ENCODE measurements at places on chromosomes 13 and 19.

- DNase-seq, result no peak
These were observed 268.3 kb downstream of the RFC3 start for GRCh38 chr13:34086281-34086680.

GRCh38 chr19:13401388-13401787, 104.9 kb downstream of the CACNA1A start:
- no peak for DNase-seq

- no peak for DNase-seq
These were observed 90.3 kb downstream of the LRCH1 start for GRCh38 chr13:46643165-46643777.

- DNase-seq, result no peak
These were observed 1.6 kb downstream of the METTL21C start for GRCh38 chr13:102693250-102693649.

DNA sequence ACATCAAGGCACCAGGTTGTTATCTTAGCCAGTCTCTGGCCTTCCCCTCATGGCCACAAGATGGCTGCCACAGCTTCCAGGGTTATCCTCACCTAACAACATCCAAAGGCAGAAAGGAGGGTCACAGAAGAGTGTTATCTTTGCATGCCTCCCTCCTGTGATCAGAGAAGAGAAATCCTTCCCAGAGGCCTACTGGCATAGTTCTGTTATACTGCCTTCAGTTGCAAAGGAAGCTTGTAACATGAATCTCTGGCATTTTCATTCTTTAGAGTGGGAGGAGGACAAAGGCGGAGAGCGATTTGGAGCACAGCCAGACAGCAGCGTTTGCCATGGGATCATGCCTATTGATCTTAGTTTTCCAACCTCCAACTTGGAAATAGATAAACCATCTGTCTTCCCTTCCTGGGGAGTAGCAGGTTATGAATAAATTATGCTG, 135.7 kb downstream of the DNAJC15 start:
- DNase-seq, result no peak

GRCh38 chr13:44759384-44760360, 183.5 kb upstream of the TSC22D1 start:
- no peak for DNase-seq

GRCh38 chr19:4691373-4691772, 21.2 kb upstream of the MYDGF start:
- DNase-seq, result no peak

- DNase-seq, result no peak
These were observed 807.7 kb upstream of the GPC6 start for GRCh38 chr13:92418818-92419412.

DNA sequence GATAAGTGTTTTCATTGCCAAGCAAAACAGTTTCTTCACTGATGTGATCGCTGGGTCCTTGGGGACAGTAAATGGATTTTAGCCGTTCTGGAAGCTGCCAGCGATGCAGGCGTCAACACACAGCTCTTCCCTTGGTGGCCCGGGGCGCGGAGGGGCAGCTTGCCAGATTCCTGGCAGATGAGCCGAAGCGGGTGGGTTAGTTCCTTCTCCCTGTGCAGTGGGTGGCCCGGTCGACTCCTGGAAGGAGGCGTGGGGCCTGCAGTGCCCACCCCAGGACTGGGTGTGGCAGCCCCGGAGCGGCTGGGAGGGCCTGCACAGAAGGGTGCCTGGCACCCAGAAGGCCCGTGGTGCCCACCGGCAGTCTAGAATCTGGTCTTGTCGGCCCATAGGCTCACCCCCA, 69.0 kb downstream of the KDM4B start:
- DNase-seq, result no peak

DNA sequence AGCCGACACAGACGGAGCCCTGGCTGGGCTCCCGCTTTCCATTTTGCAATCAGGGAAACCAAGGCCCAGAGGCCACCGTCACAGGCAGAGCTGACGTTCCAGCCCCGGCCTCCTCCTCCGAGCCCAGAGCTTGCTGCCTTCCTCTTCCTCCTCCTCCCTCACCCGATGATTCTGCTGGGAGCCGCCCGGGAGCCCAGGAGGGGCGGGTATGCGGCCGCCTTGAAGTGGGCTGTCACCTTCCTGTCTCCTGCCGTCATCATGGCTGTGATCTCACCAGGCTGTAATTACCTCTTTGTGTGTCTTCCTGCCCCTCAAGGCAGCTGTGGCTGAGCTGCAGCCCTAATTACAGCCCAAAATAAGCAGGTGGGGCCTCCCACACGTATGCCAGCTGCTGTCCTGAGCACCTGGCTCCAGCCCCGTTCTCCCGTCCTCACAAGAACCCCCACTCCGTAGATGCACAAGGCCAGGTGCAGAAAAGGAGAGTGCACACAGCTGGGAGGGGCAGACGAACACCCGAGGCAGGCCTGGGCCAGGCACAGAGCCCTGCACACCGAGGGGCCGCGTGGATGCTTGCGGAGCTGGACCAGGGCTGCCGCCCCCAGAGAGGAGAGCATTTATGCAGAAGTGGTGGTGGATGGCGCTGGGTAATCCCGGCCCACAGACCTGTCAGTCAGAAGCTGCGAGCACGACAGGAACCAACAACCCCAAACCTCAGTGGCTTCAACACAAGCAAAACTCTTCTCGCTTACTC, 4.0 kb downstream of the TPGS1 start:
- DNase-seq, result peak; percentile 81

GRCh38 chr13:31154939-31155338, 6.8 kb downstream of the HSPH1 start:
- DNase-seq, result no peak

- DNase-seq, result no peak
These were observed 37.5 kb upstream of the XPO4 start for GRCh38 chr13:20940083-20940482.

DNA sequence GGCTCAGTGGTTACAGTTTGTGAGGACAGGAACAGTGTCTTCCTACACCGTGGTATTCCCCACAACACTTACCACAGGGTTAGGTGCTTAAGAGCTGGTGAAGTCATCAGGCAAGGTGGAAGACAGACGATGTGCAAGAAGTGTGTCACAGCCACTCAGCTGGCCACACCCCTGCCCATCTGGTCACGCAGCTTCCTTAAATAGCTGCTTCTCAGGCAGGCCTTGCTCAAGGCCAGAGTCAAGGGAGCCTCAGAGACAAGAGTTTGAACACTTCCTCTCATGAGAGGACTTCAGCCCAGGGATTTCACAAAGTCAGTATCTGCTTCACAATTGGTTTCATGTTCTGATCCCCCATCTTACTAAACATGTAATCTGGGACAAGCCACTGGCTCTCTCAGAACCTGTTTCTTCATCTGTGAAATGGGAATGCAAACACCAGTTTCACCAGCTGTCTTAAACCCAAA, 80.3 kb upstream of the FRY start:
- DNase-seq, result no peak

DNA sequence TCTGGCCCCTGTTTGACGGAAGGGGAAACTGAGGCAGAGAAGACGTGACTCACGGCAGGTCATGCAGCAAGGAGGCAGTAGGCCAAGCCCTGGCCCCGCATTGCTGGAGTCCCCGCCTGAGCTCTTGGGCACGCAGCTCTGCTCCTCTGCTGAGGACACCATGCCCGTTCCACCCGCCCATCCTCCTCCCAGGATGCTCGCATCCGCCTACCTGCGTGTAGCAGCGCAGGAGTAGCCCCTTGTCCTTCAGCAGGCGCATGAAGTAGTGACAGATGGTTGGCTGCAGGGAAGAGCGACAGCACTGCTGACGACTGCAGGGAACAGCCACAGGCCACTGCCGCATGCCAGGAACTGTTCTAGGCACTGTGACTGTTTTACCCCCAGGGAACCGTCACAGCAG, 10.5 kb downstream of the SIRT2 start:
- DNase-seq, result no peak

- DNase-seq, result no peak
These were observed 29.1 kb downstream of the GATAD2A start for GRCh38 chr19:19434483-19435045.

DNA sequence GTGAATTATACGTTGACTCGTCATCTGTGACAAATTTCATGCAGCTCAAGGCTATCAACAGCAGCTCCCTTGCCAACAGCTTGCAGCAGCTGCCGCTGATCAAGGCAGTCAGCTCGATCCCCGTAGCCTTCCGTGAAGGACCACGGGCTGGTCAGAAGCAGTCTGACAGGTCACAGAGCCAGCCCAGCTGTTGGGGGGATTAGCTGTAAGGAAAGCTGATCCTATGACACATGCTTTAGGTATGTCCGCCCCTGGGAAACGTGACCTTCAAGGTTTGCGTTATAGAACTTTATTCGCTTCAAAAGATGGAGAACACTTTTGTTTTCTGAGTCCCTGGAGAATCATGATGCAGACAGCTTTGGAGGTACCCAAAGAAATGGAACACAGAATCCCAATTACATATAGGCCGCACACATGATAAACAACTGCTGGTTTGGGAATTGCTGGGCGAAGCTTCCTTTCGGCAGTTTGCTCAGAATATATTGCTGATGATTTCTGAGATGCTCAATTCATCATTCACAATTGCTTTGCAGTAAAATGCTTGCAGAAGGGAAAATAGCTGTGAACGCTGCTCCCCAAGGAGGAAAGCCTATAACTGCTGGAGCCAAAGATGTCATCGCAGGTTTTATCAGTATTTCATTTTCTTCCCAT, 62.6 kb upstream of the USP29 start:
- DNase-seq, result no peak

DNA sequence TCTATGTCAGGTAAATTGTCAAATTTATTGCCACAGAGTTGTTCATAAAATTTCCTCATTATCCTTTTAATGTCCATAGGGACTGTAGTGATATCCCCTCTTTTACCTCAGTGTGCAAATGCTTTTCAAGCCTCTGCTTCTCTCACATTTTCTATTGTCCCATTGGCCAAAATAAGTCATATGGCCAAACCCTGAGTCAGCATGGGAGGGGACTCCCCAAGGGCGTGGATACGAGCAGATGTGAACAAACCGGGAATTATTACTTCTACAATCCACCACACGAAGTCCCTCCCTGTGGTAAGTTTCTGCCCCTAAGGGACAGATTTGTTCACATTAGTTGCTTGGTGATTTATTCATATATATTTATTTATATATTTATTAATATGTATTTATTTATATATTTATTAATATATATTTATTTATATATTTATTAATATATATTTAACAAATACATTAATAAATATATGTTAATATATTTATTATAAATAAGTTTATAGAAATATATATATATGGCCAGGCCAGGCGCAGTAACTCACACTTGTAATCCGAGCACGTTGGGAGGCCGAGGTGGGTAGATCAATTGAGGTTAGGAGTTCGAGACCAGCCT, 20.1 kb upstream of the CAMSAP3 start:
- DNase-seq, result no peak

GRCh38 chr13:24683838-24684599, 3.8 kb downstream of the ATP12A start:
- peak; percentile 80 for DNase-seq

GRCh38 chr19:46015687-46016425, 7.0 kb downstream of the PGLYRP1 start:
- peak; percentile 48 for DNase-seq

DNA sequence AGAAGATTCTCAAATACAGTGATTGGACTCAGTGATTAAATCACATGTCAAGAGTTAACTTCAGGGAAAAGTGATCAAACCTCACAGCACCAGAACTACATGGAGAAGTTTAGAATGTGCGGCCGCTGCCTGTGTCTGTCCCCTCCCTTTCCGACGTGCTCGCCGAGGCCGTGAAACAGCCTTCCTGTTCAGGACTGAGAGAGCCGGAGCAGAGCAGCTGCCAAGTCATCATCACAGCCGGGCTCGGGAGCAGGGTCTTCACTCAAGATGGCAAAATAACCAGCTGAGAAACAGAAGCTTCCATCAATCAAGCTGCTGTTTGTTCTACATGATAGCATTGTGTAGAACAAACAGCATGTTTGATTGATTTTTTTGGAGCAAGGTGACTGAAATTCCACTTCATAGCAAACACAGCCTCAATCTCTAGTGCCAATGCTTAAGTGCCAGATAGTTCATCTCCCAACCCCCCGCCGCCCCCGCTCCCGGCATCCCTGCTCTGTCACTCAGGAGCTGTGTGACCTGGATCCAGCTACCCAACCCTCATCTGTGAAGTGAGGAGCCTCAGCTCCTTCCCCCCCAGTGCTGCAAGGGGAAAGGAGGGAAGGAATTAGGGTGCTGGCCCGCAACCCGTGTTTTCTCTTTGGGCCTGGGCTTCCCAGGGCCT, 70.6 kb downstream of the HSPH1 start:
- no peak for DNase-seq

- DNase-seq, result no peak
These were observed 1.4 kb downstream of the CUL4A start for GRCh38 chr13:113210833-113211232.

GRCh38 chr19:13999085-13999484, 7.0 kb downstream of the RFX1 start:
- DNase-seq, result no peak

- no peak for DNase-seq
These were observed 537 bp downstream of the NAT14 start for GRCh38 chr19:55485439-55486011.

GRCh38 chr13:108915634-108916512, 286.5 kb downstream of the MYO16 start:
- DNase-seq, result peak; percentile 82

GRCh38 chr13:71417205-71417604, 449.8 kb downstream of the DACH1 start:
- no peak for DNase-seq

DNA sequence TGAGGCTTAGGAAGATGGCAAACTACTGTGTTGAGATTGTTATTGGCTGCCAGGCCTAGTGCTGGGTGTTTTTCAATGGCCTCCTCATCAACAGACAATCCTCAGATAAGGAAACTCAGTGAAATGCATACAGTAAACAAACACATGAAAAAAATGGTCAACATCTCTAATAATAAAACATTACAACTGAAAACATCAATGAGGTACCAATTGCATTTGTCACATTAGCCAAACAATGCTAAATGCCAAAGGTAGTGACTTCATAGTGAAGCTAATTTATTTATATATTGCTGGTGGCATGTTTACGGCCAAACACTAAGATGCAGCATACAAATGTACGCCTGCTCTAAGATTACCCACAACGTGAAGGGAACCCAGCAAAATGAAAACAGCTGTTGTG, 224.0 kb upstream of the UBL3 start:
- no peak for DNase-seq

GRCh38 chr13:111183959-111184358, 68.8 kb downstream of the ARHGEF7 start:
- no peak for DNase-seq

- peak; percentile 3 for DNase-seq
These were observed 4.1 kb downstream of the NDUFA3 start for GRCh38 chr19:54106716-54107115.

DNA sequence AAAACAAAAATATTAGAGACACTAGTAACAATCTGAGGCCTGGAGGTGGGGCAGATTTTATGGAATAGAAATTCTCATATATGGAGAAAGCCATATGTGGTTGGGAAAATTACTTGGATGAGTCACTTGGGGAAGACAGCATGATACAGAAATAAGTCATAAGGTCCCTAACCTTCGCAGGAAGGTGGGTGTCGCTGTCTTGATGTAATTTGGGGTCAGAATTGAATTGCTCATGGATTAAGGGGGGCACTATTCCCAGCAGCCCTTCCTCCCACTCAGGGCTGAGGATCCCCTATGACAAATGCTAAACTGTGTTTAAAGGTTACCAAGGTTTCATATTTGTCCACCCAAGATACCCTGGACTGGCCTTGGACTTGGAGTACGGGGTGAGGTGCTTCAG, 5.0 kb downstream of the RDH8 start:
- no peak for DNase-seq

Data from stimulated activated naive CD8-positive, alpha-beta T cell treated with anti-CD3 and anti-CD28 coated beads, Interleukin-15, Interleukin-2, amounts not matched to agents 100 U/mL and 50 U/mL, for 24 hours (primary cell).